Mesenchymal stem cell (in vitro differentiated cells and primary cell): ENCODE measurements at places on chromosomes 1 and 21.

- DNase-seq: peak; percentile 55
These were observed 761 bp downstream of the TNNT2 start for GRCh38 chr1:201376464-201377374.

DNA sequence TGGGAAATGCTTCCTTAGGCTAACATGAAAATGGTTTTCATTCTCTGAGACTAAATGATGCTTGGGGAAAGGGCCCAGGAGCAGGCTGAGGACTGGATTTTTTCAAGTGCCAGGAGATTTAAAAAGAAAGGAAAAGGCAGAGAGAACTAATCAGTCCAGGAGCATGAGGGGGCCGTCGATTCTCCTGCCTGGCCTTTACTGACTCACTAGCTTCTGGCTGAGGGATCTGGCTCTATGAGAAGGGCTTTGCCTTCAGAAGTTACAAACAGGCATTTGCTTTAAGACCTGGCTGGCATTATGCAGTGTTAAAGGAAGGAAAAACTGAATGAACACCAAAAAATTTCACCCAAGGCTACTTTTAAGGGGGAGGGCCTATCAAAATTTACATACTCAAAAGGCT is 359.2 kb downstream of the PBX1 start:
- DNase-seq: no peak

GRCh38 chr1:52553362-52554266 is 722 bp upstream of the TUT4 start:
- peak; percentile 88 for DNase-seq

- DNase-seq: no peak
These were observed 52.6 kb upstream of the EPS8L3 start for GRCh38 chr1:109816175-109816811.

DNA sequence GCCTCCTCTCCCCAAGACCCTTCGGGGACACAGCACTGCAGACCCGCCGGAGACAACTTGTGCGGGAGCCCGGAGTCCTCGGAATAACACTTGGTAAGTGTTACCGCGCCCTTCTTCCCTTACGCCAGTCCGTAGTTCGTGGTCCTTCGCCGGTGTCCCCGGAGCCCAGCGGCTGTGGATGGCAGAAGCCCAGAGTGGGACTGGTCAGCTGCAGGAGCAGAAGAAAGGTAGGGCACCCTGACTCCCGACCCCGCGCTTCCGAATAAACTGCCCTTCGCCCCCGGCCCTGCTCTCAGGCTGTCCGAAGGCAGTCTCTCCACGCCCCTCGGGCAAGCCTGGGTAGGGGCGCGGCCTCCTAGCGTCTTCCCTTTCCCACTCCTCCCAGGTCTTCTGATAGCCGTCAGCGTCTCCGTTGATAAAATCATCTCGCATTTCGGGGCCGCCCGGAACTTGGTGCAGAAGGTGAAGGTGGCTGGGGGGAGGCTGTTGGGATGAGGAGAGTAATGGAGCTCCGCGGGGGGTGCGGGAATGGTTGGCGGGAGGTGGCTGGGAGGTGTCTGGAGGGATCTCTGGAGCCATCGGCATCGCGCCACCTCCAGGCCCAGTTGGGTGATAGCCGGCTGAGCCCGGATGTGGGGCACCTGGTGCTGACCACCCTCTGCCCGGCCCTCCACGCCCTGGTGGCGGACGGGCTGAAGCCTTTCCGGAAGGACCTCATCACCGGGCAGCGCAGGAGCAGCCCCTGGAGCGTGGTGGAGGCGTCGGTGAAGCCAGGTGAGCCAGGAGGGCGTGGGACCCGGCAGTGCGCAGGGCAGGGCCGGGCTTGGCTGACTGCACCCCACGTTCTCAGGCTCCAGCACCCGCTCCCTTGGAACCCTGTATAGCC is 4.3 kb downstream of the RUSC1 start:
- peak; percentile 76 for DNase-seq

DNA sequence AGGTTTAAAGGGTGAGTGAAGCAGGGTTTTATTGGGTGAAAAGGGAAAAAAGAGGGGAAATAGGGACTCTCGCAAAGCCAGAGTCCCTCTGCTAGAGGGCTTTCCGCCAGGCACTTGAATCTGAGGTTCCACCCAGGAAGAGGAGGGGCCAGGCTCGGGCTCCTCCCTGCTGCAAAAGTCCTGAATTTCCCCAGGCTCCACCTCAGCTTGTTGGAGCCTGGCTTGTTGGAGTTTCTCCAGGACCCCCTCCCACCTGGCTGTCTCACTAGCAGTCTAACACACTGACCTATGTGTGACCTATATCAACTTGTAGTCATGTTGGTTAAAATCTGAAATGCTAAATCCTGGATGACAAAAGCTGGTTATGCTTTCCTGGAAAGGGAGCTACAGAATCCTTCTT is 25.5 kb downstream of the GBP2 start:
- DNase-seq: no peak

DNA sequence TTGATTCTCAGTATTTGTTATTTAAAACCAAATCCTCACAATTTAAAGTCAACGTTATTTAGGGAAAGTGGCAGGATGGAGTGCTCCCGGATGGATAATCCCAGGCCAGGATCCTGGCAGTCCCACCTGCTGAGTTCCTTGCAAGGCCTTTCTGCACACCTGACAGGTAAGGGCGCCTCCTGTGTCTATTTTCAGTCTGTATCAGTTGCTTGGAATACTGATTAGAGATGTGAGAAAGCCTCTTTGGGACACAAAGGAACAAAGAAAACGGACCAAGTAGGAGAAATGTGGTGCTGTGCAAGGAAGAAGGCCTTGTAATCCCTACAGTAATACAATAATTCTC is 12.2 kb downstream of the STYXL2 start:
- DNase-seq: no peak

DNA sequence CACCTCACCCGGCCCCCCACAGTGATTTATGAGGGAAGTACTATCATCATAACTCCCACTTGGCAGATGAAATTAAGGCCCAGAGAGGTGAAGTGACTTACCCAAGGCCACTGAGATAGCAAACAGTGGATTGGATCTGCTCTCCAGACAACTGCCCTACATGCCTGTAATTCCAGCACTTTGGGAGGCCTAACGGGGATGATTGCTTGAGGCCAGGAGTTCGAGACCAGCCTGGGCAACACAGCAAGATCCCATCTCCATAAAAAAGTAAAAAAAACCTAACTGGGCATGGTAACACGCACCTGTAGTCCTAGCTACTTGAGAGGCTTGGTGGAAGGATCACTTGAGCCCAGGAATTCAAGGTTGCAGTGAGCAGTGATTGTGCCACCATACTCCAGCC is 14.2 kb upstream of the RNF19B start:
- DNase-seq: no peak

GRCh38 chr1:25246600-25247023 is 642 bp downstream of the RSRP1 start:
- DNase-seq: peak; percentile 27

DNA sequence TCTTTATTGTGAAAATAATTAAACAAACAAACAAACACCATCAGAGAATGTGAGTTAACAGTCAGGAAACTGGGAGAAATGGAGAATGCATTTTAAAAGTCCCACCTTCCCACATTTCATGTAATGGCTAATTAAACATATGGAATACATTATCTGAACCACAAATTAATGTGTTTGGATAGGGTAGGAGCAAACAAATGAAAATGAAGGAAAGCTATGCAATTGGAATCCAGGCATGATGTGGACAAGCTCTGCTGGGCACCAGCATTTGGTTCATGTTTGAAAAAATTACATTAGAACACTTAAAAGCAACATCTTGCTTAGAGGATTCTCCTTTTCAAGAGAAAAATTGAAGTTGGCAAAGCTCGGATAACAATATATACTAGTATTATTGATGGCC is 628.1 kb downstream of the LMO4 start:
- DNase-seq: no peak

DNA sequence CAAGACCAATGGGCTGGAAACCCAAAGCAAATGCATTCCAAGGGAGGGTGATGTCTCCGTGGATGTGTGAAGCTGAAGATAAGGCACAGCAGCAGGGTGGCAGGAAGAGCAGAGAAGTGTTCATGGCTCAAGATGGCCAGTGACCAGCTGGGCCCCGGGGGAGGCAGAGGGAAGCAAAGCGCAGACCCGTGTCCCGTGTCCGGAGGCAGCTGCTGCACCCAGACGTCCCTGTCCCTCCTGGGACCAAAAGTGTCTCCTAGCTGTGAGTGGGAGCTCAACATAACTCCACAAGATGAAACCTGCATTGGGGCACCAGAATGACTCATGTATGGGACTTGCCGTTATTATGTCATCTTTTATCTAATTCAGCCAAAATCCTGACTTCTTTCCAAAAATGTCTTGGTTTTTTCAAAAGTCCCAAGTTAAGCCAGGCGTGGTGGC is 118.2 kb downstream of the RIPK4 start:
- no peak for DNase-seq
